ENCODE measurements at places on chromosomes 6 and 20.
A peak's percentile ranks its signal among the peaks of the same experiment; 100 is the strongest.

DNA sequence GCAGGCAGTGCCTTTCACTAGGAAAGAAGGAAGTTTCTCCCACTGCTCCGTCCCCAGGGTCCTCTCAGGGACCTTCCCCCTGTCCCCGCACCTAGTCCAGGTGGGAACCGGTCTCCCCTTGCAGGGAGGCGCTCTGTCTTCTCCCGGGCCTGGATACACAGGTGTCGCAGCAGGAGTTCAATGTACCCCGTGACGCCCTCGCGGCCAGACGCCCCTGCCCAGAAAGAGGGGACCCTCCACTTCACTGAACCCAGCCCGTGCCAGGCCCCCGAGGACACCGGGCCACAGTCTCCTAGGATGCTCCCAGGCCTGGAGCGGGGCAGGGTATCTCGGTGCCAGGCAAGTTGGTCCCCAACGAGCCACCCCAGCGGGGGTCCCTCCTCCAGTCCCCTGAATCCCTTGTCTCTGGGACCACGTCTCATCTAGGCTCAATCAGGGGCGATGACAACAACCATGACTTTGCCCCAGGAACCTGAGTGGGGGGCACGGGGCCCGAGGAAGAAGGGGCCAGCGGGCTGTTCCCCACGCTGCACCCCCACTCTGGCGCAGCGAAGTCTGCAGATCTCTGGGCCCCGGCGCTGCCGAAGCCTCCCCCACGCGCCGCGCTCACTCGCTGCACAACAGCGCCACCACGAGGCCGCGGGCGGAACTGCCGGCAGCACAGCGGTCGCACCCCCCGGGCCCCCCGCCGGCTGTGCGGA lies 103.0 kb downstream of the EDN3 start:
- DNase-seq: peak; percentile 31

GRCh38 chr20:18057994-18058349 lies 256 bp upstream of the OVOL2 start:
- DNase-seq: peak; percentile 39

DNA sequence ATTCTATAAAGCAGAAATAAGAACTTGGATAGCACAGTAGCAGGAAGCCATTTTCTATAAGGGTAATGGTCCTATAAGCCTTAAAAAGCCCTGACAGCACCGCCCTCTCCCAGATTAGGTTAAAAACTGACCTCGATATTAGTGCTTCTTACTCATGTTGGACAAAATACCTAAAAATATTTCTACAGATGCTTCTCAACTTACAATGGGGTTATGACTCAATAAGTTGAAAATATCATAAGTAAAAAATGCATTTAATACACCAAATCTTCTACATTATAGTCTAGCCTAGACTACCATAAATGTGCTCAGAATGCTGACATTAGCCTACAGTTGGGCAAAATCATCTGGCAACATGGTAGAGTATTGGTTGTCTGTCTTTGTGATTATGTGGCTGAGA lies 70.3 kb downstream of the SESN1 start:
- DNase-seq: no peak

GRCh38 chr6:1346558-1347091 lies 34.7 kb downstream of the FOXQ1 start:
- DNase-seq: no peak

DNA sequence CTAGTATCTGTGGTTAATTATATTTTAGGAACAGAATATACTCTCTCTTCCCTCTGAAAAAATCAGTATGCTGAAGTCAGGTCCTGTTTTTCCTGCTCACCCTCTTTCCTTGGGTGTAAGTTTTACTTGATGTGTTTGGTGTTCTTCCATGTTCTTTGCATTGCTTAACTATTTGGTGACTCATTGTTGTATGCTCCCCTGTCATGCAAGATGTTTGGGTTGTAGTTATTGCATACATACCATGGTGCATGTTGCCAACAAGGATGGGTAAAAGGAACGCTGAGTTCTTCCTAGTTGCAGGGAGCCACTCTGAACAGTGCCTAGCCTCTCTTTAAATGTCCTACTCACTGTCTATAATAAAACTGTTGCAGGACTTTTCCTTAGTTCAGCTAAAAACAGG lies 207.9 kb upstream of the LAMP5 start:
- no peak for DNase-seq

GRCh38 chr6:30207619-30208295 lies 5.4 kb downstream of the TRIM26 start:
- DNase-seq: no peak

GRCh38 chr20:9331707-9332435 lies 182.5 kb upstream of the LAMP5 start:
- no peak for DNase-seq

DNA sequence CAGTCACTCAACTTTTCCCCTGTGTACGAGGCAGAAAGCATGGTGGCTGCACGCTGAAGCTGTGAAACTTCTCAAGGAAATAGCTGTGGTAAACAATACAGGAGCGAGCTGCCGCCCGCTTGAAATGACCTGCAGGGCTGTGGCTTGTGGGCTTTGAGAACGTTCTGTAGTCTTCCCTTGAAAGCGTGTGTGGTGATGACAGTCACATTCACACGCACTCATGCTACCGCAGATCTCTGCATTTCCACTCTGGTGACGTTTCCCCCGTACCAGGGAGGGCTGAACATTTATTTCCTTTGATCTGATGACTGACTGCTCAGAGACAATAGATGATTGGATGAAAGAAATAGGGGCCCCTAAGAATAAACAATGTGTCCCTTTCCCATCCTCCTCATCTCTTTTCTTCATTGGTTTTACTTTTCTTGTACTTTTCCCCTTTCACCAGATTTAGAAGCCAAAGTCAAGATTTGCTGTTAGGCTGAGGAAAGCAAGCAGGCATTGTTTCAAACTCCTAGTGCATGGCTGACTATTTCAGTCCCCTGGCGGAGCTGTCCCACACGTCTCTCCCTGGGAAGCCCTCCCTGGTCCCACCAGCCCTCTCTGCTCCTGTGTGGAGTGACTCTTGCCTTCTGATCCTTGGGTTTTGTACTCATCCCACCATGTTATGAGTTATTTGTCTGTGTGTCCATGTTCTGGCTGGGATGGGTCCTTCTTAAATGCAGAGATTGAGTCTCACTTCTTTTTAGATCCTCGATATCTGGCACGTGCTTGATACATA lies 3.9 kb downstream of the SYTL3 start:
- no peak for DNase-seq

DNA sequence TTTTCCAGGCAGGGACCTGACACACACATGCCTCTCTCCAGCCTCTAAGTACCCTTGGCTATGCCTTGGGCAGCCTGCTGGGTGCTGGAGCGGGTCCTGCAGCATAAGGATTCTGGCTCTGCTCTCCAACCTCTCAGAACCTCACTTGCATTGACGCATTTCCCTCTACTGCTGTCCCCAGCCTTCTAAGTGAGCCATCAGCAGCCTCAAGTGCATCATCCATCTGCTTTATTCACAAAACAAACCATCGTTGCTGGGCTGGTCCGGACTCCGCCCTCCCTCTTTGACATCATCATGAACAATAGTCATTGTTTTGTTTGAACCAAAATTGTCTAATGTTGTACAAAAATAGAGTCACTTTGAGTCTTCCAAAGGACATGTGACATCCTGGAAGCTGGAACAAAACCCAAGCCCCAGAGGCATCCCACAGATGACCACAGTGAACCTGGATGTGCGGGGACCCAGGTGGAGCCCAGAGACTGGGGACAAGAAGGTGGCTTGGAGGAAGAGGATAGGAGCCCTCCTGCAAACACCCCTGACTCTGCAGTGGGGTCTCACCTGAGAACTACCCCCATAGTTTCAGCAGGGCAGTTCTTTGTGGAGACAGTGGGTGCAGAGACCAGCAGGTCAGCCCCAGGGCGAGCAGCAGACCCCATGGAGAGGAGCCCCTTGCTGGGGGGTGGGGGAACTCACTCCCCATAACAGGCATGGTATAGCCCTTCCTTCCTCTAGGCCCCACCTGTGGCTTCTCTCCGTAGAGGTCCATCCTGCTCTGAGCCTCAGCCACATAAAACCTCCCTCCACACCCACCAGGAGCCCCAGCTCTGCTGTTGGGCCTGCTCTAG lies 230.1 kb downstream of the SYNDIG1 start:
- no peak for DNase-seq

DNA sequence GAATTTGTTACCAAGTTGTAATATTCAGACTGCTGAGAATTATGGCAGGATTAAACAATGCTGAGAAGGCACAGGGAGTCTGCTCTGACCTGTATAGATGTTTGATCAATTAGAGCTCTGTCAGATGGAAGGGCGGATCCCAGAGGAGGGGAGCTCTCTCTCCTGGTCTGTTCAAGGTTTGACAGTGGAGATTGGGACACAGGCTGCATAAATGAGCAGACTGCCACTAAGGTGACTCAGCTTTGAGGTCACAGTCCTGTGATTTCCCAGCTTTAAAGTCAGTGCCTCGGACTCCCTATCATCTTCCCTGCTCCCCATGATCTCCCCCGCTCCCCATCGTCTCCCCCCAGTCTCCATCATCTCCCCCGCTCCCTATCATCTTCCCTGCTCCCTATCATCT lies 59.2 kb upstream of the SLC22A23 start:
- no peak for DNase-seq

GRCh38 chr6:72205500-72205899 lies 319.1 kb downstream of the RIMS1 start:
- no peak for DNase-seq

GRCh38 chr6:4102687-4103244 lies 23.8 kb upstream of the FAM217A start:
- no peak for DNase-seq

- peak; percentile 48 for DNase-seq
These were observed 1.0 kb upstream of the PCIF1 start for GRCh38 chr20:45933266-45934045.

GRCh38 chr6:160930547-160931377 lies 60.8 kb upstream of the MAP3K4 start:
- DNase-seq: no peak

DNA sequence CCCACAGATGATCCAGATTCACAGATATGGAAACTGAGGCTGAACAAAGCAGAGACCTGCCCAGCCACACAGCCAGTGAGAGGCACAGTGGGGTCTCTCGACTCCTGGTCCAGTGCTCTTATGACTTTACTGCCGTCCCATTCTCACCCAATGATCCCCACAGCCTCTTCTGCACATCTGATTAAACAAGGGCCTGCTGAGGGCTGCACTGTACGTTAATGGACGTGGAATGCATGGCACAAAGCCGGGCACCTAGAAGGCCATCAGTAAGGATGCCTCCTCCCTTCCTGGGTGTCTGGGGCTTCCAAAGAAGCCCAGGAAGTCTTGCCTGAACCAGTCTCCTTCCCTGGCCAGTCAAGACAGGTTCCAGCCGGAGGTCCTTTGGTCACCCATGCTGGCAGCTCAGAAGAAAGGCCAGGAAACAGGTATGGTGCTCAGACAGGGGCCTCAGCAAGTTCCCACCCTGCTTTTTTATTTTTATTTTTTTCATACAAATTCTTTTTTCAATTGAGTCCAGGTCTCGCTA lies 3.8 kb downstream of the TFEB start:
- DNase-seq: no peak

DNA sequence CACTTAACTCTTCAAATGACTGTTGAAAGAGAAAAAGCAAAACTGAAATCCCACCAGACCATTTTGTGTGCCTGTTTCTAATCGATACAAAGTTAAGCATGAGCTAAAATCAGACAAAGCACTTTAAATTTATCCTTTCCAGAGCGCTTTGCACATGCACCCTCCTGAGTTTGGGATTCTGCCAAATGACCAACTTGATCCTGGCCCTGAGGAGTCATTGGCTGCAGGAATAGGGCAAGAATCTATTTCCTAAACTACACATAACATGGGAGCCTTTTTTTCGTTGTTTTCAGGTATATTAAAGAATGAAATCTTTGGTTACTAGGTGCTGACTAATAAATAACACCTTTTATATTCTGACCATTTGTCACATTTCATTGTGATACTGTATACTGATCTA lies 23.8 kb upstream of the MTHFD1L start:
- no peak for DNase-seq

- DNase-seq: no peak
These were observed 42.8 kb downstream of the APCDD1L start for GRCh38 chr20:58472273-58473018.

GRCh38 chr6:136014454-136015437 lies 163.2 kb downstream of the PDE7B start:
- no peak for DNase-seq

DNA sequence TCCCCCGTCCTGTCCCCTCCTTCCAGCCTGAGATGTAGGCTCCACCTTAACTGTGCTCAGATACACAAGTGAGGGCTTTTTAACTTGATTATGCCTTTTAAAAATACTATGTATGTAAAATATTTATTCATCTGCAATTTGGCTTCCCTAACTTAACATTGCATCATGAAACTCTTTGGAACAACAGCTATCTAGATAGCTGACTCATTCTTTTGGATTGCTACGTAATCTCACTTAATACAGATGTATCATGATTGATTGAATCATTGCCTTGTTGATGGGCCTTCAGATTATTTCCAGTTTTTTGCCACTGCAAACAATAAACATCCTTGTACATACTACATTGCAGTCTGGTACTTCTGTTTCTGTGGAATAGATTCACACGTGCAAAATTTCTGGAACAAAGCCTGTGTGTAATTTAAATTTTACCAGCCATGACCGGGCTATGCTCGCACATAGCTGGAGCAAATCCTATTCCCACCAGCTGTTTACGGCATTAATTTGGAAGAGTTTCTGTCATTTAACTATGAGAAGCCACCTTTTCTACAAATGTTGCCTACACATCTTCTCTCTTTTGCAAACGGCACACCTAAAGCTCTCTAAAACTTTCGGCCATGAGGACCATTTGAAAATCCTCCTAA lies 6.5 kb downstream of the PRND start:
- DNase-seq: no peak

- DNase-seq: no peak
These were observed 650.5 kb upstream of the DEFB115 start for GRCh38 chr20:30606990-30607389.

DNA sequence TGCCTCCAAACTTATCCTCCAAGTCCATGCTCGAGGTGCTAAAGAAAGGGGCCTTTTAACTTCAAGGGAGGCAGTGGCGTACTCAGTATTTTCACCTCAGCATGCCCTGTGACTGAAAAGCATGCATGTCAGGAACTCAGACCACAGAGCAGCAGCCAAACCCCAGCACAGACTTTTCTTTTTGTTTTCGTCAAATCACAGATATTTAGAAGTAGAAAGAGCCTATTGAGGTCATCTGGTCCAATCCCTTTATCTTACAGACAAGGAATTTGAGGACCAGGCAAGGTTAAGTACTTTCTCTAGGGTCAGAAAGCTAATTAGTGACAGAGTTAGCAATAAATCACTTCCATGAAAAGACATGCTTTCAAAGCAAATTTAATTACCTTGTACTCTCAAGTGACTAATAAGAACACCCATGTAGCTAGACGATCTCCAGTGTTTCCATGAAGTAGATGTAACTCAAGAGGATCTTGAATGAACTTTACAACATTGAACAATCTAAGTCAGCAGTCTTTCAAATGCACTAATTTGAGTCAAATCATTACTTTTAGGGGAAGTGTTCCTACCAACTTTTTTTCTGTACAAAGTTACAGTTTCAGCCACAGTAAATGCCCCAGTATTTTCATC lies 35.9 kb downstream of the MOXD1 start:
- no peak for DNase-seq
